Lung (tissue), 17 donors: ENCODE measurements at places on chromosomes 2 and 18.

DNA sequence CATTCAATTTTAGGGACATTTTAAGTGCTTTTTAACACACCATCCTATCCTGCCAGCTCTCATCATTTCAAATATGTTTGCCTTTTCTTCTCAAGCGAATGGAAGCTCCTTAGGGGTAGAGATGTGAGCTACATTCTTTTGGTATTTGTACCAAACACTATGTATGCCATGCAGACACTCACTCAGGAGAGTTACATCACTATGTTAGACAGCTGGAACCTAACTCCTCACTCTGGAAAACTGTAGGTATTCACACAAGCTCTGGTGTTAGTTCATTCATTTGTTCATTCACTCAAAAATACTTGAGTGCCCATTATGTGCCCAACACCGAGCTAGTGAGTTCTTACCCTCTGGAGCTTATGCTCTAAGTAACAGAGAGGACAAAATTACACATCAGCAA, 26.4 kb upstream of the RNU4ATAC start:
- DNase-seq: no peak

DNA sequence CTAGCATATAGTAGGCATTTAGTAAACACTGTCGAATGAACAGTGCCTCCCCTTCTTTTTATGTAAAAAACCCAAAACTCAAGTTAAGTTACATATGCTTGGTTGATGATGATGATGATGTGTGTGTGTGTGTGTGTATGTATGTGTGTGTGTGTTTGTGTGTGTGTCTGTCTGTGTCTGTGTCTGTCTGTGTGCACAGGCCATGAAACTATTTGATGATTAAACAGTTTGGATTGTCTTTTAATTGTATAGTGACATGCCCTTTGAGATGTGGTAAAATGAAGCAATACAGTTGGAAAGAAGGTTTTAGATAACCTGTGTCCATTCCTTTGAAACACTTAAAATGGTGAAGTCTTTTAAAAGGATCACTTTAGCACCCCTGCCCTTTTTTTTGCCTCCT, 105.6 kb downstream of the MAP4K4 start:
- DNase-seq: no peak

- DNase-seq: no peak
Measured at GRCh38 chr2:27747827-27748352, 23.6 kb upstream of the MRPL33 start.

DNA sequence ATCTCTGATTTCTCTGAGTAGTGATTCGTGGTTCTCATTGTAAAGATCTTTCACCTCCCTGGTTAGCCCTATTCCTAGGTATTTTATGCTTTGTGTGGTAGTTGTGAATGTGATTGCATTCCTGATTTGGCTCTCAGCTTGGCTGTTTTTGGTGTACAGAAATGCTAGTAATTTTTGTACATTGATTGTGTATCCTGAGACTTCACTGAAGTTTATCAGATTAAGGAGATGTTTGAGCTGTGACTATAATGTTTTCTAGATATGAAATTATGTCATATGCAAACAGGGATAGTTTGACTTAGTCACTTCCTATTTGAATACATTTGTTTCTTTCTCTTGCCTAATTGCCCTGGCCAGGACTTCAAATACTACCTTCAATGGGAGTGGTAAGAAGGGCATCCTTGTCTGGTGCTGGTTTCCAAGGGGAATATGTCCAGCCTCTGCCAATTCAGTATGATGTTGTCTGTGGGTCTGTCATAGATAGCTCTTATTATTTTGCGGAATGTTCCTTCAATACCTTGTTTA, 251.9 kb upstream of the ZNF804A start:
- no peak for DNase-seq

GRCh38 chr2:119423108-119423444, 8.6 kb upstream of the TMEM37 start:
- no peak for DNase-seq

GRCh38 chr2:161564906-161565305, 59.3 kb upstream of the SLC4A10 start:
- no peak for DNase-seq

DNA sequence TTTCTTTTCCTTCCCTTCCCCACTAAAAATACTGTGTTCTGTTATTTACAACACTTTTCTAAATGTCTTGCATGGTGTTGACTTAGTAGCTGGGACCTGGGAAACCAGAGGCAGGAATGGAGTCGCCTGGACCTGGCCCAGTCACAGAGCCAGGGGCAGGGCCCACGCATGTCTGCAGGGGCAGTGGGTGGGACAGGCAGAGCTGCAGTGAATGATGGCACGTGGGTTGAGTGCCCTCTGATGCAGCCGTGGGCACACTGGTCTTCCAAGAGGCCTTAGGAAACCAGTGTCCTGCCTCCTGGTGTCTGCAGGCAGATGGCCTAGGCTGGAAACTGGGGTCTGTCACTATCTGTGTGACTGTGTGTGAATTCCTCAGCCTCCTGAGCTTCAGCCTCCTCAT, 46.8 kb downstream of the ARHGEF4 start:
- DNase-seq: no peak

DNA sequence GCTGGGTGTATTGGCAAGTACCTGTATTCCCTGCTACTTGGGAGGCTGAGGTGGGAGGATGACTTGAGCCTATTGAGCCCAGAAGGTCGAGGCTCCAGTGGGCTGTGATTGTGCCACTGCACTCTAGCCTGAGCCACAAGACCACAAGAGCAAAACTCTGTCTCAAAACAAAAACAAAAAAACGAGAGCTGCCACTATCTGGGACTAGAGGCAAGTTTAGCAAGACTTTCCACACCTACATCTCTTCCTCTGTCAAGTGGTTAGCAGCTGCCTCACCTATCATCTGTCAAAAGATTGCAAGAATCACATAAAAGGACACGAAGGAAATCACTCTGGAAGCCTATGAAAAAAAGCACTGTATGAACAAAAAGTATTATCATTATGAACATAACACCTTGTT, 55.2 kb upstream of the RIOK3 start:
- DNase-seq: no peak

DNA sequence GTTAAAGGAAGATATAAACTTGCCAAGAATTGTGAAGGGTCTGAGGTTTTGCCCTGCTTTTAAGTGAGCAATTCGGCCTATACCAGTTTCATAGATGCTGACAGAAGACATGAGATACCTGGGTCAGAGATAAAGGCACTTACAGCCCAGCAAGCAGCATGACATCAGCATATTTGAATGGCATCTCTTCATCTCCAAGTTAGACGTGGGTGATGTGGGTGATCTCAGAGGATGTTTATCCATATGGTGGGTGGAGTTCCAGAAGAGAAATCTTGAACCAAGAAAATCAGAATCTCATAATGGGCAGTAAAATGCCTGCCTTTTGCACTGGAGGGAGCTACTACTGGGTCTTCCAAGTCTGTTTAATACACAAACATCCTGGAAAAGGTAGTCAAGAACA, 44.7 kb downstream of the GYPC start:
- peak; percentile 37 for DNase-seq

GRCh38 chr2:149329489-149330126, 779 bp upstream of the LYPD6 start:
- peak; percentile 85 for DNase-seq

DNA sequence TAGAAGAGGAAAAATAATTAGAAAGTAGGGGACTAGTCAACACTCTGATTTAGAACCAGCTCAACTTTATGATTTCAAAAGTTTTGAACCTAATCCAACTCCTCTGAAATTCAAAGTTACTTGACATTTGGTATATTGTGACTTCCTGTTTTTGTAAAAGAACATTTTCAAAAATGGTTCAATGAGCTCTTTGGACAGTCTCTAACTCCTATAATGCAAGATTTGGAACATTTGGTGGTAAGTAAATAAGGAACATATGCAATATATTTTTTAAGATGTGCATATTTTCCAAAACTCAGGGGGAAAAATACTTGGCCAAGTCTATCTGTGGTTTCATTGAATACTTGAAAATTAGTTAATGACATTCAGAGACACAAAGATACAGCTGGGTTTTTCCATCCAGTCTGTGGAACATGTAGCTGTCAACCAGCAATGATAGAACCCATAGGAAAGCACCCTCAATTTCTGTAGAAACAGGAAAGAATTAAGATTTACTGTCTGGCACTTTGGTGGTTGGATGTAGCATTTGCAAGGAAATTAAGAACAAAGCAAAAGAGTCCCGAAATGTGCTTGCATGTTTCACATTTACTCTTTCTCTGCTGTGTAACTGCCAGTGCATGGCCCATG, 17.0 kb upstream of the ANKRD44 start:
- no peak for DNase-seq

- no peak for DNase-seq
Measured at GRCh38 chr2:24742730-24743129, 50.5 kb downstream of the PTRHD1 start.

- peak; percentile 61 for DNase-seq
Measured at GRCh38 chr2:21256006-21256405, 132.2 kb downstream of the TDRD15 start.

- no peak for DNase-seq
Measured at GRCh38 chr18:24103320-24104021, 35.4 kb upstream of the CABYR start.

GRCh38 chr2:198213253-198213652, 408.9 kb downstream of the PLCL1 start:
- DNase-seq: no peak

GRCh38 chr18:60092073-60092472, 192.3 kb downstream of the PMAIP1 start:
- DNase-seq: no peak

- no peak for DNase-seq
Measured at GRCh38 chr2:155294358-155294757, 595.9 kb downstream of the KCNJ3 start.

DNA sequence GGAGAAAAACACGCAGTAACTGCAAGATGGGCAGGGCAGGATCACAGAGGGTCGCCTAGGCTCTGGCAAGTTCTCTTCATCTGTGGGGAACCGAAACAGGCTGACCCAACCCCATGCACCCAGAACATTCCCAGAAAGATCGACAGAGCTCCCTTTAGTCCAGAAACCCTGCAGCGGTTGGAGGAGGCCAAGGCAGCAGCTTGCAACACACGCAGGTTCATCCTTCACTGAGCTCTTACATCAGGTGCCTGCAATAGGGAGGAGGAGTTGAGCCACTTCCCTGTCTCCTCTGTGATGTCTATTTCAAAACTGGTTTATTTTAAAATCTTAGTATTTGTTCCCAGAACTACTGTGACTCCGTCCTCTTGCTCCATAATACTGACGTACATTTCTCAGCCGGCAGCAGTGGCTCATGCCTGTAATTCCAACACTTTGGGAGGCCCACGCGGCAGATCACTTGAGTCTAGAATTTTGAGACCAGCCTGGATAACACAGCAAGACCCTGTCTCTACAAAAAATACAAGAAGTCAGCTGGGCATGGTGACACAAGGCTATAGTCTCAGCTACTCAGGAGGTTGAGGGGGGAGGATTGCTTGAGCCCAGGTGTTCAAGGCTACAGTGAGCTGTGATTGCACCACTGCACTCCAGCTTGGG, 11.5 kb upstream of the SLC11A1 start:
- DNase-seq: peak; percentile 74

DNA sequence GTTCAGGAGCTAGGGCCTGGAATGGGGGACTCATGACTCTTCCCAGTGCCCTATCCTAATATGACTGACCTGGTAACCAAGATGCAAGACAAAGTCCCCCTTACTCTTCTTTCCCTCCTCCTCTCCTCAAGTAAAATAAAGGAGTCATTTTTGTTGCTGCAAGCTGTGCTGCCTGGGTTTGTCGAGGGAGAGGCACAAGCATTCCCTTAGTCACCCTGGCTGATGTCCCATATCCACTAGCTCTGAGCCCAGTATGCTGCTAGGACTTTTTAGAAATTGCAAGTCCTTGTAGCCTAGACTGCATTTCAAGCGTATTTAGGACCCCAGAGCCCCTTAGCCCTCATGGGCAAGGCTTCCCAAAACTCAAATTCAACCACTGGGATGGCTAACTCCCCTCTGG, 338.5 kb upstream of the SETBP1 start:
- no peak for DNase-seq

- no peak for DNase-seq
Measured at GRCh38 chr18:48645427-48646002, 106.7 kb downstream of the CTIF start.

- peak; percentile 78 for DNase-seq
Measured at GRCh38 chr2:17822445-17823117, 6.3 kb downstream of the MSGN1 start.
